ENCODE measurements at places on chromosomes 16 and 17.

GRCh38 chr17:27289856-27290255 is 4.1 kb upstream of the WSB1 start:
- DNase-seq = no peak

GRCh38 chr17:10633738-10634379 is 23.2 kb downstream of the MYH3 start:
- no peak for DNase-seq

DNA sequence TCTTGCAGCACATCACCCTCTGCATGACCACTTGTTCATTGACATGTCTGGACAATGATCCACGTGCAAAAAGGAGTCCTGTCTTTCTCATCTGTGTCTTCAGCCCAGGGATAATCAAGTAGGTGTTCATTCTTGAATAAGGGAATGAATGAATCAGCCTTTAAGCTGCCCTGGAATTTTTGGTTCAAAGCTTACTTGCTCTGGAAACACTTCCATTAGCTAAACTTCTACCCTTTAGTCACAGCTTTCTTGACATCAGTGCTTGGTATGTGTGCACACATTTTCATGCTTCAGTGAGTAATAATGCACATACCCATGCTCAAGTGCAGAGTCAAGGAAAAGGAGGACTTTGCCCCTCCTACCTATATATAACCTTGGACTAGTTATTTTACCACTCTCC is 103.0 kb upstream of the CDH13 start:
- DNase-seq = no peak

DNA sequence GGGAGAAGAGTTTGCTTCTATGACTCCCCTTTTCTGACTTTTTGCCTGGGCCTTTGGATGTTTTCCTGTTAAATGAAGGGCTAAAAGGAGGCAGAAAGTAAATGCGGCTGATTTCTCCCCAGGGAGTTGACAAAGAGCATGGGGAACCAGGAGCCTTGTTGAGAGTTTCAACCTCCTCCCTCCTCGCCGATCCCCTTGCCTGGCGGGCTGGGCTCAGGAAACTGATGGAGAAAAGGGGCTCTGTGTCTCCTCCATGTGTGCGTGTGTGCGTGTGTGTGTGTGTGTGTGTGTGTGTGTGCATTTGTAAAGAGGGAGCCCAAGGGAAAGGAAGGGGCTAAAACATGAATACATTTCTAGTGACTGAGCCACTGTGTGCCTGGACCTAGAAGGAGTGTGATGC is 94.5 kb downstream of the ZDHHC7 start:
- DNase-seq = no peak

- peak; percentile 86 for DNase-seq
Measured at GRCh38 chr17:76381633-76382350, 2.6 kb upstream of the SPHK1 start.

DNA sequence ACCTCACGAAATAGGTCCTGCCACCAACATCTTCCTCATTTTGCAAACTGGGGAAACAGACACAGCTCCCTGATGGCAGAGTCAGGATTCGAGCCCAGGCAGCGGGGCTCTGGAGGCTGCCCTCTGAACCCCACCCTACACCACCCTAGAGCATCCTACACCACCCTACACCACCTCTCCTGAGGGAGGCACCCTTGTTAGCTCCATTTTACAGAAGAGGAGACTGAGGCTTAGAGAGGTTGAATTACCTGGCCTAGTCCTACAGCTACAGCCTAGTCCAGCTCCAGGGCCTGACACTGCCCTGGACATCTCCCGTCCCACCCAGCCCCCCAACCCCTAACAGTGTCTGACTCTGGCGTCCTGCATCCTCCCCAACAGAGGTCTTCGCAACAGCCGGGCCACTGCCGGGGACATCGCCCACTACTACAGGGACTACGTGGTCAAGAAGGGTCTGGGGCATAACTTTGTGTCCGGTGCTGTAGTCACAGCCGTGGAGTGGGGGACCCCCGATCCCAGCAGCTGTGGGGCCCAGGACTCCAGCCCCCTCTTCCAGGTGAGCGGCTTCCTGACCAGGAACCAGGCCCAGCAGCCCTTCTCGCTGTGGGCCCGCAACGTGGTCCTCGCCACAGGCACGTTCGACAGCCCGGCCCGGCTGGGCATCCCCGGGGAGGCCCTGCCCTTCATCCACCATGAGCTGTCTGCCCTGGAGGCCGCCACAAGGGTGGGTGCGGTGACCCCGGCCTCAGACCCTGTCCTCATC is 3.2 kb upstream of the NECAB2 start:
- no peak for DNase-seq

DNA sequence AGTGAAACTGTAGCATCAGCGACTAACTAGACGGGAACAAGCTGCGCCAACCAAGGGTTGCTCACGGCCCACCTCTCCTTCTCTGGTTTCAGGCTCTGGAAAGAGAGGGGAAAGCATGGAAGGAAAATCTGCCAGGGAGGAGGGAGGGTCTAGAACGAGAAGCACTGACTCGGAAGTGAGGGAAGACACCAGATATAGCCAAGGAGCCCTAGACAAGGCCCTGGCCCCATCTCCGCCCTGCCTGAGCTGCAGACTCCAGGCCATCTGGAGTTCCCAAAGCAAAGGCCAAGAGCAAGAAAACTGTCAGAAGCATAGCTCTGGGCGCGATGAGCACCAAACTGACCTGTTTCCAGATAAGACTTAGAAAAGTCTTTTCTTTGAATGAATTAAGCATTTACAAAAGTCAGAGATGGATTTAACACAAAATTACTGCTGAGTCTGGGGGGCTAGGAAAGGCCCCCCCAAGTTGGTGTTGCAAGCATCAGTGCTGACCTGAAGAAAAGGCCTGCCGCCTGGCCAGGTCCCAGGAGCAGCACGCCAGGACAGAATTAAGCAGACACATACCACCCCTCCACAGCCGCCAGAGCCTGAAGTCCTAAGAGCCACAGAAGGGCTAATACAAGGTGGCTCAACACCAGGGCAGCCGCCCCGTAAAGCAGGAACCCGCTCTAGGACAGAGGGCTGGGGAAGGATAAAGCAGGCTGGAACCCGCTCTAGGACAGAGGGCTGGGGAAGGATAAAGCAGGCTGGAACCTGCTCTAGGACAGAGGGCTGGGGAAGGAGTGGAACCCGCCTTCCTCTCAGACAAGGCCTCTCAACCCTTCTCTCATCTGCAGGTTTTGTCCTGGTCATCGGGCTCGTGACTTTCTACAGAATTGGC is 20.7 kb downstream of the TMEM204 start:
- no peak for DNase-seq

- no peak for DNase-seq
Measured at GRCh38 chr17:42294469-42295398, 6.4 kb downstream of the STAT5A start.

GRCh38 chr16:48409839-48410632 is 24.8 kb upstream of the SIAH1 start:
- peak; percentile 79 for DNase-seq

GRCh38 chr16:64982581-64982980 is 139.3 kb downstream of the CDH11 start:
- no peak for DNase-seq

DNA sequence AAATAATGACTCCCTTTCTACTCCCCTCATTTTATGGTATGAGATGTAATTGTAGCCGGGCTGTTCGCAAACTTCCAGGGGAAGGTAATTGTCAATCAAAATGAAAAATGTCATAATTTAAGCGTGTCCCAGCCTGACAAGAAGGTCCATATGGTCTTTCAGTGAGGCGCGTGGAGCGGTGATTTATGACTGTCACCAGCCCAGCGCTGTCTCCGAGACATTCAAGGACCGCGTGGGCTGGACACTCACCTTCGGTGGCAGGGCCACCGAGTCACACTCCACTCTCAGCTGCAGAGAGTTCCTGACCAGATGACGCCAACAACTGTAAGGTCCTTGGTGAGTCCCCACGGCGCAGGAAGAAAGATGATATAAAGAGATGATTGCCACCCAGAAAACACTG is 157.7 kb upstream of the TNRC6C start:
- DNase-seq = no peak

- DNase-seq = peak; percentile 48
Measured at GRCh38 chr17:751269-752001, 629 bp downstream of the GEMIN4 start.

Data from MV-4-11 (cell line).